ENCODE measurements at places on chromosomes 2 and 18. TPM values are rescaled to one million over a fixed set of nuclear protein-coding genes. Genes with fewer than 3 reads are reported as not detected.

- no peak overlapping the region for H3K27ac ChIP-seq
- no peak for DNase-seq
- no peaks in the 10 kb centered on the region for H3K4me1 ChIP-seq
- H3K27me3 ChIP-seq: no peaks in the 10 kb centered on the region
Observed at GRCh38 chr18:10216791-10217190, 237.6 kb upstream of the APCDD1 start.

DNA sequence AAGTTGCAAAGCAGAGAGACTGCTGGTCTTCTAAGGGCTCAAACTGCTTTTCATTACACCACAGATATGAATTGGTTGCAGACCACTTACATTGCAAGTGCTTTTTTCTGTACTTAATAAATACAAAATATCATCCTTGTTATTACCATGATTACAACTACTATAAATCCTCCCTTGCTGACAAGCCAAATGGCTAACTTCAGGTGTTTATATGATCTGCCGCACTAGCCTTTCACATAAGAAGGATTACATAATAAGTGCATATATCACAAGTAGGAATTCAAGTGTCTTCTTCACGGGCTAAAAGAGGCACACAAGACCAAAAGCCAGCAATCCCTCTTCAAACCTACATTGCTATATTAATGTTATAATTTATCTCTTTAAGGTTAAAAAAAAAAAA, 373.0 kb downstream of the ZEB2 start:
- no peak overlapping the region for H3K4me3 ChIP-seq
- no peak for DNase-seq
- H3K4me1 ChIP-seq: no peaks in the 10 kb centered on the region
- no peaks in the 10 kb centered on the region for H3K36me3 ChIP-seq

Gene RNF25
- total RNA-seq: 7.0 TPM

DNA sequence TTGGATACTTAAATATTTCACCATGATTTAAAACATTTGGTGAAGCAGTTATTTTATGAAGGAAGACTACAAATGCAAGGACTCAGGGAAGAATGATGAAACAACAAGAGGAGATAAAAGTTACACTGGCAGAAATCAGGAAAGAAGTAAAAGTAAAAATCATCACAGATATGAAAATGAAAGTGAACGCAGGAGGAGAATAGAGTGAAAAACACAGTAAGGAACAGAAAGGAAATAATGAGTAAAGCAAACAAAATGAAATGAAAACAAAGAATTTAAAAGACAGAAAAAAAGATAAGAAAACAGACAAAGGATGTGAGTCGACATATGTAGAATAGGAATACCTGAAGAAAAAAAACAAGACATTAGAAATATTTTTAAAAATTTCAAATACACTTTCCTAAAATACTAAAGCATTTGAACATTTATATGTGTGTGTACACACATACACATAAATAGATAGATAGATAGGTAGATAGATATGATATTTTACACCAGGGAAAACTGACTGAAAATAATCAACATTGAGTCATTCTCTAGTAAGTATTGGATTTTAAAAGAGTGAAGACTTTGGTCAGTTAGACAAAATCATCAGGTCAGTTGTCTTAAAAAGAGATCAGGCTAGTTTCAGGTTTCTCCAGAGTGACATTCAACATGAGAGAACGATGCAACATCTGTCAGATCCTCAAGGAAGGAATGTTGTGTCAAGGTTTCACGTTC, 12.1 kb upstream of the KDSR start:
- H3K4me1 ChIP-seq: no peaks in the 10 kb centered on the region
- no peak overlapping the region for H3K4me3 ChIP-seq
- no peak for DNase-seq
- no peaks in the 10 kb centered on the region for H3K27me3 ChIP-seq
- H3K36me3 ChIP-seq: no peaks in the 10 kb centered on the region
- no peak overlapping the region for H3K27ac ChIP-seq

- no peaks in the 10 kb centered on the region for H3K27me3 ChIP-seq
- peak overlapping the region; percentile 87 for H3K27ac ChIP-seq
- H3K4me3 ChIP-seq: peak overlapping the region; percentile 93
- no peak for DNase-seq
- H3K4me1 ChIP-seq: peaks cover 40% of the 10 kb centered on the region
- H3K36me3 ChIP-seq: no peaks in the 10 kb centered on the region
Observed at GRCh38 chr2:63587814-63588384, 378 bp downstream of the WDPCP start.

- no peak overlapping the region for H3K4me3 ChIP-seq
- H3K27me3 ChIP-seq: no peaks in the 10 kb centered on the region
- no peak overlapping the region for H3K27ac ChIP-seq
- H3K4me1 ChIP-seq: no peaks in the 10 kb centered on the region
- no peaks in the 10 kb centered on the region for H3K36me3 ChIP-seq
- DNase-seq: no peak
Observed at GRCh38 chr2:102425441-102426132, 2.6 kb downstream of the IL18RAP start.

DNA sequence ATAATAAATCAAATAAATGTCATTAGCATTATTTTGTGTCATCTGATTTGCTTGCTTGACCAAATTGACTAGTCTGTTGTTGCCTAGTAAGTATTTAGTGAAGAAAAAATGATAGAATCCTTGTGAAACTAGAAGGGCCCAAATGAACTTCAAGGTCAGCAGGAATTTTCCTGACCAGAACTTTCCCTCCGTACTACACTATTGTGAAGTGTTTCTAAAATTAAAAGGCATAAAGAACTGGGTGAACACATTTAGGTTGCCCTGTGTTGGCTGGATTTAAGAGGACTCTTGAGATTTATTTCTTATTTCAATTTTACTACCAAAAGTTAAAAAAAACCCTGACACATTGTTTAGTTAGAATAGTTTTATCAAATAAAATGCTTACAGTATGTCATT, 142.6 kb downstream of the CCDC85A start:
- no peaks in the 10 kb centered on the region for H3K4me1 ChIP-seq
- no peak for DNase-seq
- no peak overlapping the region for H3K4me3 ChIP-seq
- no peak overlapping the region for H3K27ac ChIP-seq

Gene EMILIN1
- total RNA-seq: 208 TPM

DNA sequence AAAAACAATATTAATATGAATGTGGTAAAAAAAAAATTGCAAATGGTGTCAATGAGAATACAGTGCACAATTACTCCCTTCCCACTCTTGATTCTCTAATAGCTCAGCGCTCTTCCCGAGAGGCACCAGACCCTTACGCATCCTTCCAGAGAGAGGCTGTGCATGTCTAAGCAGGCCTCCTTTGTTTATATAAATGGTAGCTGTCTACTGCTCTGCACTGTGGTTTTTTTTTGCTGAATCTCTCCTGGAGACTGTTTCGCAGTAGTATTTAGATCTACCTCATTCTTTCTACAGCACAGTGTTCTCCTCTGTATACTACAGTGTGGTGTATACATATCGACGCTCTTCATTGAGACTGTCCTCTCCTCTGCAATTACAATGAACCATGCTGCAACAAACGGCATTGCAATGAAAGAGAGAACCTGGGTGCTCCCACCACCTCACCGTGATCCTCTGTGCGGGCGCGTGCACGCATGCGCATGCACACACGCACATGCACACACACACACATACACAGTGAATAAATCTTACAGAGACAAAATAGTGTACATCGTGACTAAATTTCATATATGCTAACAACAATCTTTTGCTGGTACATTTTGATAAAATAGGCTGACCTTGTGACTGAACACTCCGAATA, 19.4 kb downstream of the SEPTIN10 start:
- no peaks in the 10 kb centered on the region for H3K27me3 ChIP-seq
- H3K27ac ChIP-seq: no peak overlapping the region
- no peak for DNase-seq
- H3K4me3 ChIP-seq: no peak overlapping the region
- peaks cover 15% of the 10 kb centered on the region for H3K36me3 ChIP-seq

GRCh38 chr2:152309352-152310214, 25.4 kb upstream of the FMNL2 start:
- DNase-seq: no peak
- H3K4me3 ChIP-seq: no peak overlapping the region
- H3K27ac ChIP-seq: no peak overlapping the region
- no peaks in the 10 kb centered on the region for H3K36me3 ChIP-seq

Gene LYPD1
- total RNA-seq: 8.4 TPM

- peaks cover 4% of the 10 kb centered on the region for H3K36me3 ChIP-seq
- peaks cover 77% of the 10 kb centered on the region for H3K4me1 ChIP-seq
- no peak overlapping the region for H3K27ac ChIP-seq
- no peak for DNase-seq
Observed at GRCh38 chr2:64533882-64534281, 9.8 kb downstream of the AFTPH start.

DNA sequence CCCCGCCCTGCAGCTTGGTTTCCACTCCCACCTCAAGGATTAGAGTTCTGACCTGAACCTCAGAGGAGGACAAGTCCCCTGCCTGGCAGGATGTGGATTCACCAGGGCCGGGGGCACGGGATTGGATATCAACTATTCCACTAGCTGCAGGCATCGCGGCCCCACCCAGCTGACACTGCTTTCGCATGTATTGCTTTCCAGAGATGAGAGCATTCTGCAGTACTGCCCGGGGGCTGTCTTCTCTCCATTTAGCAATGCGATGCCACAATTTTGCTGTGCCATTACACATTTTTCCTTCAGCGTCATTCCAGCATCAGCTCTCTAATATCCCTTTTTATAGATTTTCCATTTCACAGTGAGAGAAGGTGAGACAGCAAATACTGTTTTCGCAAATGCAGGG, 42.0 kb downstream of the CTIF start:
- no peak overlapping the region for H3K4me3 ChIP-seq
- H3K36me3 ChIP-seq: peaks cover 5% of the 10 kb centered on the region
- H3K27ac ChIP-seq: no peak overlapping the region
- H3K4me1 ChIP-seq: no peaks in the 10 kb centered on the region
- H3K27me3 ChIP-seq: no peaks in the 10 kb centered on the region
- no peak for DNase-seq

Gene SH3BP4
- total RNA-seq: 15.6 TPM

GRCh38 chr2:139885921-139886498, 1105.8 kb upstream of the NXPH2 start:
- no peaks in the 10 kb centered on the region for H3K36me3 ChIP-seq
- no peaks in the 10 kb centered on the region for H3K27me3 ChIP-seq
- no peak overlapping the region for H3K4me3 ChIP-seq
- DNase-seq: no peak

Measured in stomach (tissue), 19 donors.